ENCODE measurements at places on chromosomes 1 and 21.

- no peak for DNase-seq
These were observed 13.4 kb upstream of the KRTAP7-1 start for GRCh38 chr21:30842990-30843389.

DNA sequence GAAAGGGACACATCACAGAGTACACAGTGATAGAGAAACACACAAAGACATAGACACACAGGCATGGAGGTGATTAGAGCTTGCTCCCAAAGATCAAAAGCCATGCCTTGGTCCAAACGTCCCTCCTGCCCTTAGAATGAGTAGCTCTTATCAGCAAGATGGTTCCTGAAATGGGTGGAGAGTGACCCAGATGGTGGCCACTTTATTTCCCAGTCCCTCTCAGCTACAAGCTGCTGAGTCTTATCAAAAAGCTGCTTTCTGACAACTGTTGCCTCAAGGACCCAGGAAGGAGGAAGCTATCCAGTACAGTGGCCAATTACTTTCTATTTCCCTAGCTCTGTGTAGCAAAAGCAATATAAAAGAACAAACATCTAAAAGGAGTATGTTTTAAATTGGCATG, 7.7 kb upstream of the CLCA1 start:
- no peak for DNase-seq

GRCh38 chr1:165408518-165408917, 36.4 kb downstream of the RXRG start:
- DNase-seq: no peak

- no peak for DNase-seq
These were observed 54.1 kb upstream of the MUTYH start for GRCh38 chr1:45394342-45394741.

Data from NCI-H2081 treated with DMSO at 0.1 percent for 48 hours (cell line).